ENCODE measurements at places on chromosomes 5 and 9.

DNA sequence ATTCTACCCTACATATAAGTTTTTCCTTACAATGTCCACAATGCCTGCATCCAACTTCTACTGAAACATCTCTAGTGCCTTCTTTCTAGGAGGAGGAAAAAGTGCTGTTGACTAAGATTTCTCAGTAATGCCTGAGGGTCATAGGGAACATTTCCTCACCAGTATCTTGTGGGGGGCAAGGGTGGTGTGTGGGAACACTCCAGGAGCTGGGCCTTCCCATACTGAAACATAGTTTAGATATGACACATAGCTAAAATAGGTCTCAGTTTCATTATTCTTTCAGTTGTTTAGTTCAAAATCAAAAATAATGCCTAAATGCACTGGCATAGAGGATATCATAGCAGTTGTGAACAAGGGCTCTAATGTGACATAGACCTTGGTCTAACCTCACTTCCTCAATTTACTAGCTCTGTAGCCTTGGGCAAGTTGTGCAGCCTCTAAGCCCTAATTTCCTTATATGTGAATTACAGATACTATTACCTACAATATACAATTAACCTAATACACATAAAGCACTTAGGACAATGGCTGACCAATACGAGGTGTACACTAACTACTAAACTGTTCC, 66.1 kb downstream of the HAPLN1 start:
- DNase-seq = no peak

GRCh38 chr5:154345255-154345952, 100.4 kb upstream of the SAP30L start:
- no peak for DNase-seq

- DNase-seq = no peak
Measured at GRCh38 chr5:107129051-107129450, 541.7 kb downstream of the EFNA5 start.

DNA sequence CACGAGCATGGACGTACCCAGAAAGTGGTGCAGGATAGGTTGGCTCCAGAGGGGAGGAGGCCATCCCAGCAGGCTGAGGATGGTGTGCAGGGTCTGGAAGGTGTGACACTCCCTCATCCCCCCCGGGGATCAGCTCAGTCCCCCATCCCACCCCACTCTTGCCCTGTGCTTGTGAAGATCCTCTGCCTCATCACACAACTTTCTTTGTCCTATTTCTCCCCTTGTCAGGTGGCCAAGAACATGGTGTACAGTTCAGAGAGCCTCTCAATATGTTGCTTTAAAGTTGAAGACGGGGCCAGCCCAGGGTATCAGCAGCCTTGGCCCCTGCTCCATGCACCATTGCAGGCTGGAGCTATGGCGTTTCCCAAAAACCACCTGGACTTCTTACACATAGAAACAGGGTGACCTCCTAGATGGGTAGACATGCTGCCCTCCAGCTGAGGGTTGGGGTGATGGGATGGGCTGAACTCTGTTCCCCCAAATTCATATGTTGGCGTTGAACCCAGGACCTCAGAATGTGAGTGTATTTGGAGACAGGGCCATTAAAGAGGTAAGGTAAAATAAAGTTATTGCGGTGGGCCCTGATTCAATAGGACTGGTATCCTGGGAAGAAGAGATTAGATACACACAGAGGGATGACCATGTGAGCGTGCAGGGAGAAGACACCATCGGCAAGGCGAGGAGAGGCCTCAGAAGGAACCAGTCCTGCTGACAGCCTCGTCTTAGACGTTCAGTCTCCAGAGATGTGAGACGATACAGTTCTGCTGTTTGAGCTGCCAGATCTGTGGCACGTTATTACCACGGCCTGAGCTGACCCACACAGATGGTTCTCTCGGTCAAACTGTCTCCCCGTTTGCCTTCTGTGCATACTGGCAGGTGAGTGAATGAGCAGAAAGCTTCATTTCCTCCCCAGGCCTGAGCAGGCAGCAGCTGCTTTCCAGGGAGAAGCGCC, 272.5 kb downstream of the GADD45G start:
- DNase-seq = no peak

- no peak for DNase-seq
Measured at GRCh38 chr5:7868427-7868772, 431 bp downstream of the FASTKD3 start.

GRCh38 chr5:168215646-168216045, 75.8 kb upstream of the WWC1 start:
- no peak for DNase-seq

GRCh38 chr5:76402886-76403765, at the start of gene IQGAP2:
IQGAP2 (plus strand) TSS chr5:76403285; CDS start chr5:76403546, 261 bp downstream.
- peak; percentile 89 for DNase-seq

DNA sequence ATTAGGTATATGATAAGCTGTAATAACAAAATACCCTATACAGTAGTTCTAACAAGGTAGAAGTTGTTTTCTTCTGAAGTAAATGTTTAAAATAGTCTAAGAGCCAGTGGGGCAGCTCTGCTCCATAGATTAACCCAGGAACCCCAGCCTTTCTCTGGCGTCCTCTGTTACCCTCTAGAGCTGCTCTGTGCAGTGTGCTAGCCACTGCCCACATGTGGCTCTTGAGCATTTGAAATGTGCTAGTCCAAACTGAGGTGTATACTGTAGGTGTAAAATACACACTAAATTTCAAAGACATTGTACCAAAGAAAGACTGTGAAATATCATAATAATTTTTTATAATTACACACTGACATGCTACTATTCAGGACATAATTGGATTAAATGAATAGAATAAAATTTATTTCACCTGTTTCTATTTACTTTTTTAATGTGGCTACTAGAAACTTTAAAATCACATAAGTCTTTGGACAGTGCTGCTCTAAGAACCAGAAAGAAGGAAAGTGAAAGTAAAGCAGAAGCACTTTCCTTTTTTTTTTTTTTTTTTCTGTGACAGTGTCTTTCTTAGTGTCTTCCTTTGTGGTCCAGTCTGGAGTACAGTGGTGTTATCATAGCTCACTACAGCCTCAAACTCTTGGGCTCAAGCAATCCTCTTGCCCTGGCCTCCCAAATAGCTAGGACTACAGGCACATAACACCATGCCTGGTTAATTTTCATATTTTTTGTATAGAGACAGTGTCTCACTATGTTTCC, 39.3 kb downstream of the RAI14 start:
- peak; percentile 35 for DNase-seq

- DNase-seq = no peak
Measured at GRCh38 chr5:135900276-135900675, 4.6 kb upstream of the IL9 start.

DNA sequence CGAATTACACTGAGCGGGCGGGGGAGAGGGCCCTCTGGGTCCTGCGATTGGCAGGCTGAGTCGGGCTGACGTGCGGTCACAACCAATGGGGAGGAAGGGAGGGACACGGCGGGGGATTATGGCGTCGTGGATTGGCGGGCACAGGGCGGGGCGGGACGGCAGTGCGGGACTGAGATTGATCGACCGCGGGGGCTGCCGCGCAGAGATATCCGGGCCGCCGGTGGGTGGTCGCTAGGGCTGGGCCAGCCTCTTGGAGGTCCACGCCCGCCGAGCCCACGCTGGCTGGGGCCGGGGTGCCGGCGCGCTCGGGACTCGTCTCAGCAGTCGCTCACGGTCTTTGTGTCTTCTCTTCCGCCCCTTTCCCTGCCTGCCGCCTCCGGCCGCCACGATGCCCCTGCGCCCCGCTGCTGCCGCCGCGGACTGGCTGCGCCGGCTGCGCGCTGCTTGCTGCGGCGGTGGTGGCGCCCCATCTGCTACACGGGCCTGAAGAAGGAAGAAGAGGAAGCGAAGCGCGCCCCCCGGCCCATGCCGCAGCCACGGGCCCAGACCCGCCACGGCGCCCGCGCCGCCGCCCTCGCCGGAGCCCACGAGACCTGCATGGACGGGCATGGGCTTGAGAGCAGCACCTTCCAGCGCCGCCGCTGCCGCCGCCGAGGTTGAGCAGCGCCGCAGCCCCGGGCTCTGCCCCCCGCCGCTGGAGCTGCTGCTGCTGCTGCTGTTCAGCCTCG, at the start of gene RGMB:
Gene RGMB (plus strand): TSS at position 200 of the 728 bp plus-strand sequence. CDS start 408 bp downstream, at position 608.
- peak; percentile 96 for DNase-seq

DNA sequence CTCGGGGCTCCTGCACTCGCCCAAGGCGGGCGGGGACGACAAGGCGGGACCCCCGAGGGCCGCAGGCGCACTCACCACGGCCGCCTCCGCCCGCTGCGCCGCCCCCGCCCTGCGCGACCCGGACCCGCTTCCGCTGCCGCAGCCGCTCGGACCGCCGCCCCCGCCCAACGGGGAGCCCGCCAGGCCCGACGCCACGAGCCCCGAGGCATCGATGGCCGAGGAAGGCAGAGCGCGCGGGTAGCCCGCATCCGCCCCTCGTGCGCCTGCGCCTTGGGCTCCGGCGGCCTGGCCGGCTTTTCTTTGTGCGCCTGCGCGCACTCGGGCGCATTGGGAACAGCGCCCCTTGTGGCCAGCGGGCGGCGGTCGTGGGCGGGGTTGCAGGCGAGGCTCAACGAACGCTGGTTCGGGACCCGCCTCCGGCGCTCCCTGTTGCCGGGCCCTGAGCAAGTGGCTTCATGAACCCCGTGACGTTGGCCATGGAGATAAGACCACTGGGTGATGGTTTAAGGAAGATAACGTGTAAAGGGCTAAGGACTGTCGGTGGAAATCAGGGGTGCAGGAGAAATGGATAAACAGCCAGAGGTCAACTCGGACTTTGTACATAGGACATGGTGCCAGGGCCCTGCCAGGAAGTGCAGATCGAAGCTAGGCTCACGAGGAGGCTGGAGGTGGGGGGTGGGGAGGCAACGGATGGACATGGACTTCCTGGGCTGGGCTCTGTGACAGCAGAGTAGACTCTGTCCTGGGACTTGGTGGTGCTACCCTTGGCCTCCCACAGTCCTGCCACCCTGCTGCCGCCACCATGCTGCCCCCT, at the start of the genes C8G and FBXW5:
Gene C8G (plus strand): TSS at position 725 of the 814 bp plus-strand sequence. CDS start 78 bp downstream, at position 803.
Gene FBXW5 (minus strand): TSS at position 220 of the 814 bp plus-strand sequence. CDS start 655 bp downstream, outside the sequence.
- DNase-seq = peak; percentile 100

GRCh38 chr5:87185838-87186237, 81.8 kb upstream of the RASA1 start:
- DNase-seq = no peak

- DNase-seq = no peak
Measured at GRCh38 chr5:153883854-153884611, 154.7 kb downstream of the FAM114A2 start.

GRCh38 chr9:87063246-87063645, 115.9 kb upstream of the GAS1 start:
- DNase-seq = no peak
